ENCODE measurements at places on chromosomes 6 and 20.

DNA sequence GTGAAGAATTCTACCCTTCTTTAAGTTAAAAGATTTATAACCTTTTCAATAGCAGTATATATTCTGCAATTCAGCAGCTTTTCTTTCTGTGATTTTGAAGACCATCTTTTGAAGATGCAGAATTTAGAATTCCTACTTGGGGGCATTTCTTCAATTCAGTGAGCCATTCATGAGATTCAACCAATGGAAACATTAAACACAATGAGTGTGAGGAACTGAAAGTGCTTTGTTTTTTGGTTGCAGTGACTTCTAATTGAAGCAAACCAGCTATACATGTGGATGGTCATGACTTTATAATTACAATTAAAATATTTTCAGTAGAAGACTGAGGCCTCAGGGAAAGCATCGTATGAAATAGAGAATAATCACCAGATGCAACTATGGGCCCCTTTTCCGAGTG, 108.3 kb downstream of the CARMIL1 start:
- no peak for DNase-seq

DNA sequence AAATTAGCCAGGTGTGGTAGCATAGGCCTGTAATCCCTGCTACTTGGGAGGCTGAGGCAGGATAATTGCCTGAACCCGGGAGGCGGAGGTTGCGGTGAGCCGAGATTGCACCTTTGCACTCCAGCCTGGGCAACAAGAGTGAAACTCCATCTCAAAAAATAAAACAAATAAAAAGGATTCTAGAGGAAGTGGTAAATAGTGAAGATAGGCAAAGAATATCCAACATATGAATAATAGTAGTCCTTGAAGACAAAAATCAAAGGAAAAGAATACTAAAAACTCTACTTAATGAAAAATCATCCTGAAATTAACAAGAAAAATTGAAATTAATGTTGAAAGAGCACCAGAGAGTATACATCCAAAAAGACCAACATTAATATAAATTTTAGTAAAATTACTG, 67.0 kb upstream of the MRAP2 start:
- no peak for DNase-seq

GRCh38 chr20:11890331-11891076, 27.2 kb upstream of the BTBD3 start:
- no peak for DNase-seq

GRCh38 chr6:113755449-113756289, 101.5 kb upstream of the MARCKS start:
- no peak for DNase-seq

DNA sequence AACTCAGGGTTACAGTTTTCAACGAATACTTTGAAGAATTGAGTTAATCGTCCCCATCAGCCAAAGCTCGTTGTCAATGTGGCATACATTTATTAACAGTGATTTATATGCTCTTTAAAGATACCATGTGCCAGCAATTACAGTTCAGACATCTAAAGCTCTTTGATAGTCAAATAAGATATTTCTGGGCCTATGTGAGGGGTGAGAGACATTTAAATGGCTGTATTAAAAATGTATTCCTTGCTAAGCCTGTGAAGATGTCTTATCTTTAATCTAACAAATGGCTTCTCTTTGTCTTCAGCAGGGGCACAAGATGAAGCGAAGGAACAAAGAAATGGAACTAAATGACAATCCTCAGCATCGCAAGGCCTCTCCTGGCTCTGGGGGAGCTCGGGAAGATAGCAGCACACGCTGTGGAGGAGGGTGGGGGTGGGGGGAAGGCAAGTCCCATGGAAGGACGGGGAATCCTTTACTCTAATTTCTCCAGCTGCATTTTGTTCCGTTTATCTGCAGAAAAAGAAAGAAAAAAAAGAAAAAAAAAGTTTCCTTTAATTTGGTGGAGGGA, 523.6 kb downstream of the KIF16B start:
- no peak for DNase-seq

DNA sequence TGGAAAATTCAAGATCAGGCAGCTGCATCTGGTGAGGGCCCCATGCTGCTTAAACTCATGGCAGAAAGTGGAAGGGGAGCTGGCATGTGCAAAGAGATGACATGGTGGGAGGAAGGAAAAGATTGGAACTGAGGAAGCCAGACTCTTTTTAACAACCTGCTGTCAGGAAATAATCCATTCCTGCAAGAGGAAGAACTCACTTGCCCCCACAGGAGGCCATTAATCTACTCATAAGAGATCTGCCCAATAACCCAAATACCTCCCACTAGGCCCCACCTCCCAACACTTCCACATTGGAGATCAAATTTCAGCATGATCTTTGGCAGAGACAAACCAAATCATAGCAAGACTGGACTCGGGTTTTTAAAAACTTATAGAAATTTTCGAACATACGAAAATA, 200.5 kb upstream of the KCNQ5 start:
- DNase-seq: no peak

DNA sequence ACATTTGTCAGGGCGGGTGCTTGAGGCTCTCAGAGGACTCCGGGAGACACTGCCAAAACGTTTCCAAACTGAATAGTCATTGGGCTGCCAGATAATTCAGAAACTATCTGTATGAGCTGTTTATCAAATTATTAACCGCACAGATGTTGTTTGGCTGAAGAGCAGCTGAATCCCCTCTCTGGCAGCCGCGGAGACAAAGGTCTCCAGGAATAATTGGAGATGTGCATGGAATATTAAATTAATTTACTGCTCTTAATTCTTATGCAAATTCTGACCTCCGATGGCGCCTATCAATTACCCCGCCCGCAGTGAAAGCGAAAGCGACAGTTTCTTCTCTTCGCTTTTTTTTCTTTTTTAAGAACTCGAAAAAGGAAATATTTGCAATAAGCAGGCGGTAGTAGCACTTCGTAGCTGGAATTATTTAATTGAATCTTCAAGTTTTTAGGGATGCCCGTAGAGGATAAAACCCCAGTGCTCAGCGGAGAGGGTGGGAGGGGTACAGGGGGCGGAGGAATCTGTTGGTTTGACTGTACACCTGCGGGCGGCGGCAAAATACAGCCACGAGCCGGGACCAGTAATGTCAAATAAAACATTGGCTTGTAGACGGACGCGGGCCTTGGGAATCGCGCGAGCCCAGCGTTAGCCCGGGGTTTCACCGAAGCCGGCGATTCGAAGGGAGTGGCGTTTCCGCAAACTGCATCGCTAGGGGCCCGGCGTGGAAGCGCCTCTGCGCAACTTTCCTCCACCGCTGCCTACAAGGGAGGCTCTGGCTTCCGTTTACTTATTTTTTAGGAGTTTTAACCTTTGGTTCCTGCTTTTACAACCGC, 6.2 kb downstream of the LINC00237 start:
- DNase-seq: no peak

- no peak for DNase-seq
Observed at GRCh38 chr6:83847179-83847578, 6.0 kb upstream of the RIPPLY2 start.

GRCh38 chr20:11015440-11015839, 341.6 kb upstream of the JAG1 start:
- DNase-seq: no peak

DNA sequence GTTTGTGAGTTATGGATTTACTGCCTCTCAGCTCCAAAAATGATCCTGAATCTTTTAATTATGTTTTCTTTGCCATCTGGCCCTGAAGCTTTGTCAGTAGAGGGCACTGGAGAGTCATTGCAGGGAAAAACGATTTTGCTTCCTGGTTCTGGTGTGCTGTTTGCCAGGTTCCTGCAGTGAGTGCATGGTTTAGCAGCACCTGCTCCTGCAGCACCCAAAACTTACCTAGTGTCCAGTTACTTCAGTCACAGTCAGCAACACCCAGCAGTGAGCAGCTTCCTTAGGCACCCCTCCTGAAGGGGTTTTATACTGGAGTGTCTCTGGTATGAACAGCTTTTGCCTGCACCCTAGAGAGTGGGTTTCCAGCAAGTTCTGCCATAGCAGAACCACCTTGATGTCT, 6.0 kb upstream of the TRIM26 start:
- no peak for DNase-seq

- no peak for DNase-seq
Observed at GRCh38 chr6:12200015-12200564, 90.1 kb upstream of the EDN1 start.

DNA sequence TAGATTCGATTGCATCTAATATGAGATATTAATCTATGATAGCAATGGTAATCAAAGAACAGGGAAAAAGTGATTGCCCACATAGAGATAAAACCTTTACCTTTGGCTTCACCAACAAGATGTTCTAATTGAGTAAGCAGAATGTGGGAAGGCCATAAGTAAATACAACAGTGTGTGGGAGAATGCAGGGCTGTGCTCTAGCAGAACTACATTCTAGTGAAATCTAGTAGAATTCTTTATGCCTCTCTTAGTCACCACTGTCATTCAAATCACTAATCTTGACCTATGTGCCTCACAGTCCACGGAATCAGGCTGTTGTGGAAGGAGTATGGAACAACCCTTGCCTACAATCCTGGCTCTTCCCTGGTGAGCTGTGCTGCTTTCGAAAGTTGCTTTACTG, 30.4 kb upstream of the MCM9 start:
- DNase-seq: no peak

- no peak for DNase-seq
Observed at GRCh38 chr20:44959638-44960102, 527 bp downstream of the TOMM34 start.

DNA sequence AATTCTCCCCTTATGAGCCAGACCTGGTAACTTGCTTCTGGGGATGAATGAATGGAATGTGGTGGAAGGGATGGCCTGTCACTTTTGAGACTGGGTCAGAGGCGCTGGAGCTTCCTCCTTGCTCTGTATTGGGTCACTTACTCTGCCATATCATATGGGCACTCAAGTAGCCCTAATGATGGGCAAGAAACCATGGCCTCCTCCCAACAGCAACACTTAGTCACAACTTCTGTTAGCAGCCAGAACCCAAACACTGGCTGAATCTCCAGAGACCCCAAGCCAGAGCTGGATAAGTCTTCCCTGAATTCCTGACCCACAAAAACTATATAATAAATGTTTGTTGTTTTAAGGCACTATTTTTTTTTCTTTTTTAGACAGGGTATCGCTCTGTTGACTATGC, 5.5 kb downstream of the E2F1 start:
- DNase-seq: no peak

- no peak for DNase-seq
Observed at GRCh38 chr6:63676412-63677114, 41.0 kb downstream of the PHF3 start.

- DNase-seq: no peak
Observed at GRCh38 chr20:63056236-63057170, 49.7 kb upstream of the BHLHE23 start.

GRCh38 chr6:97128507-97128906, 154.5 kb downstream of the MMS22L start:
- no peak for DNase-seq

- no peak for DNase-seq
Observed at GRCh38 chr6:110178626-110179405, 654 bp downstream of the WASF1 start.

GRCh38 chr20:12573442-12573841, 435.3 kb upstream of the SPTLC3 start:
- DNase-seq: no peak

- DNase-seq: no peak
Observed at GRCh38 chr6:15096894-15097837, 148.7 kb upstream of the JARID2 start.

- DNase-seq: no peak
Observed at GRCh38 chr6:43963203-43963602, 164.0 kb downstream of the MRPL14 start.

- DNase-seq: no peak
Observed at GRCh38 chr6:53894091-53894490, 99.3 kb downstream of the LRRC1 start.

- DNase-seq: no peak
Observed at GRCh38 chr6:91045161-91045560, 458.3 kb upstream of the MAP3K7 start.

DNA sequence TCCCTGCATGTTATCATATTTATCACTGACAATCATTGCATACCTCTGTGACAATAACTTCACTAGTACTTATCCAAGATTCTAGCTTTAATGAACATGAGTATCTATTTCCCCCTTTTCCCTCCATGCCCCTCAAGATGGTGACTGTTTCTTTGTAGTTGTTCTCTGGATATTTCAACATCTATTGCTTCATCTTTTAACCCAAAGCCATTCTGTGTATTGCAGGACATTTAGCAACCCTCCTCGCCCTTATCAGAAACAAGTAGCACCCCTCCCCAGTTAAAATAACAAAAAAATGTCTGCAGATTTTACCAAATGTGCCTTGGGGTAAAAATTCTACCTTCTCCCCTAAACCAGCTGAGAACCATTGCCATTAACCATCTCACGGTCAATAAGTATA, 979.8 kb upstream of the MANEA start:
- no peak for DNase-seq

DNA sequence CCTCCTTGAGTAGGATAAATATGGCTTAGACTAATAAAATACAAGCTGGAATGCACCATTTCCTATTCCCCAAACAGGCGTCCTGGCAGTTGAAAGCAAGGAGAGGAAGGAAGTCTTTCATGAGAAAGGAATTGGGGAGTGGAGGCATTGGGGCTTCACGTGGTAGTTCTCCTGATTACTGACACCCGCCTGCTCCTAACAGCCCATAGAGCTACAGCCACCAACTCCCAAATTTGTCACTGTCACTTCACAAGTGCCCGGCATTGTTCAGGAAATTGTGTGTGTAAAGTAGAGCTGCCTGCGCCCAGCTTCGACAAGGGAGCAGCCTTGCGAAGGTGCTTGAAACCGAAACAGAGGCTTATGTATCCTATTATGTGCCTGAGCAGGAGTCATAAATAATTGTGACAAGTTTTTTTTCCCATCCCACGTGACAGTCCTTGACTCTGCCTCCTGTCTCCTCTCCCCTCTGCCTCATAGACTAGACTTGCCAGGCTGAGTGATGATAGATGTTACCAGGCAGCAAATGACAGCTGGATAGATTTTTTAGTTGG, 301.7 kb upstream of the ZFP64 start:
- no peak for DNase-seq

DNA sequence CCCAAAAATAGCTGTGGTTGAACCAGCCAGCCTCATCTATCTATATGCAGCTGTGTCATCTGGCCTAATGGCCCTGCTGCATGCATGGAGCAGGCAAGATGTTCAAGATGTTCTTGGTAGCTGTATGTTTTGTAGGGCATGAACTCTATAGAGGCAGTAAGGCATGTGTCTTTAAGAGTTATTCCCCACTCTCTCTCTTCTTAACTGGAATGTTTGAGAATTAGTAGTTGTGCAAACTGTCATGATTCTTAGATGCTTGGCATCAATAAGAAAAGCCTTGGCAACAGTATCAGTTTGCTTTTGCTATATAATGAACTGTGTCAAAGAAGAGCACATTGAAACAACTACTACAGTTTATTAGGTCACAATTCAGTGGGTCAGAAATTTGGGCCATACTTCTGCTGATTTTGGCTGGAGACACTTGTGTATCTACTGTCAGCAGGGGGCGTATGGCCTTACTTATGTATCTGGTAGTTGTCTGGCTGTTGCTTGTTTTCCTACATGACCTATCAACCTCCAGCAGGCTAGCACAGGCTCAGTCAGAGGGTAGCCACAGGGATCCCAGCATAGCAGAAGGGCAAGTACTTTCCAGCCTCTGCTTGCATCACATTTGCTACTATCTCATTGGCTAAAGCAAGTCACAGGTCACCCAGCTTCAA, 56.1 kb upstream of the LAMP5 start:
- DNase-seq: no peak

- no peak for DNase-seq
Observed at GRCh38 chr20:32772046-32772445, 9.9 kb downstream of the DNMT3B start.
